ENCODE measurements at places on chromosomes 12 and 14.

GRCh38 chr14:32202491-32202997 is 525 bp downstream of the RNU6-8 start:
- DNase-seq, result no peak

DNA sequence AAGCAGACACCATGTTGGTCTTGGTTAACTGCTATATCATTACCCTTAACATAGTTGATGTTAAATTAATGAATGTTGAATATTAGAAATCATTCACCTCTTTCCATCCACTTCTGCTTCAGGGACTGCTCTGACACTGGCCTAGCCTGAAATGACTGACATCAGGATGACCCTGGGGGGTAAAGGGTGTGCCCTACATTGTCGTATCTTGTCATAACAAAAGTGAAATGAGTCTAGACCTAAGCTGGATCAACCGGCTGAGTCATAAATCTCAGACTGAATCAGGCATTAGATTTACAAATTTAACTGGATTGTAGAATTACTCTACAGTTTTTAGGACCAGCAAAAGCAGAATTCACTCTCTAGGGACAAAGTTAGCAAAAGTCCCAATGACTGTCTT is 35.3 kb downstream of the KICS2 start:
- no peak for DNase-seq

DNA sequence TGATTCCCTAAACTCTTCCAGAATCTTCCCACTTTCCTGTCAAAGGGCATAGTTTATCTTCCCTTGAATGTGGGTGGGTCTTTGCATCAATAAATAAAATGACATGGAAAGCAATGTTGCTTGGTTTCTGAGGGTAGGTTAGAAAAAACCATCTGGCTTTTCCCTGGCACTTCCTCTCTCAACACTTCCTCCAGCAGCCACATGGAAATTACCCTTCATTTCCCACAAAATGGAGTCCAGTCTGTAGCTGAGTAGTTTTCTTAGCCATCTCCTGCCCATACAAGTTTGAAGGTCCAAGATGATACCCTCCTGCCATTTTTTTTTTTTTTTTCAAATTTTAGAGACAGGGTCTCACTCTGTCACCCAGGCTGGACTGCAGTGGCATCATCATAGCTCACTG is 11.1 kb upstream of the NDUFA12 start:
- no peak for DNase-seq

- no peak for DNase-seq
These were observed 153.1 kb downstream of the ANO6 start for GRCh38 chr12:45368841-45369489.

GRCh38 chr14:34060651-34060999 is 109.8 kb upstream of the EGLN3 start:
- DNase-seq, result no peak

DNA sequence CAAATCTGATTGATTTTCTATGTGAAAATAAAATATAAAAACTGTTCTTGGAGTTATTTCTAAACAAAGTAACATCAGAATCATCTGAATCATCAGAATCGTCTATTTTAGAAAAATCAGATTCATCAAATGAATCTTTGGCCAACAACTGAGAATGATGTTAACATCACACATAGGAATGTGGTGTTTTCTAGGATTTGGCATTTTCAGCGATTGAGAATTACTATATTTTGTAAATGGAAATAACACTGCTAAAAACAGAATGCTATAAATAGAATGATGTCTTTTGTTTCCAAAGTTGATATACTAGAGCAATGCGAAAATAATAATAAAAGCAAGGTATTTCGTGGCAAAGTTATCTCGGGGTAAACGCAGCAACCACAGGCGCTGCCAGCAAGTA is 73.9 kb upstream of the EVL start:
- no peak for DNase-seq

DNA sequence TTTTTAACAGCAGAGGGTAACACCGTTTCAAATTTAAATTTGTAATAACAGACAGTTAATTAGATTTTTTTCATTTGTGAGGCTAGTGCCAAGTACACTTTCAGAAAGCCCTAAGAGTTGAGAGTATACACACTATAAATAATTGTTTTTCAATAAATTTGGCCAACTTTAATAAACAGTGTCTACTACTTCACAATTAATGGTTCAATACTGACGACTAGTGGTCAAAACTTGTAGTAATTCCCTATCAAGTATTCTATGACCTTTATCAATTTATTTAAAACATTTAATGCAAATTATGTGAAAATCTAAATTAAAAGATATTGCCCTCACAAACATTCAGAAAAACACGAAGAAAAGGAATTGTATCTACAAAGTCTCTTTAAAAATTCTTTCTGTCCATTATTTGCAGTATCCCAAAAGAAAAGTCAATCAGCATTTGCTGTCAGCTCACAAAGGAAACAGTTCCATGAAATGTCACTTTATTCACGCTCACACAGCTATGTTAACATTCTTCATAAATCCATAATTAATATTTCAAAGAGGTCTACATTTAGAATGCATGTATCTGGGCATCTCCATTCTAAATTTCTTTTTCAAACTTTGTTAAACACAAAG is 91.2 kb downstream of the CEP128 start:
- no peak for DNase-seq

- no peak for DNase-seq
These were observed 135.5 kb upstream of the CPM start for GRCh38 chr12:69068448-69068847.
